ENCODE measurements at places on chromosomes 3 and 15.

- DNase-seq = no peak
Measured at GRCh38 chr3:59798372-59799086, 748.7 kb upstream of the CFAP20DC start.

DNA sequence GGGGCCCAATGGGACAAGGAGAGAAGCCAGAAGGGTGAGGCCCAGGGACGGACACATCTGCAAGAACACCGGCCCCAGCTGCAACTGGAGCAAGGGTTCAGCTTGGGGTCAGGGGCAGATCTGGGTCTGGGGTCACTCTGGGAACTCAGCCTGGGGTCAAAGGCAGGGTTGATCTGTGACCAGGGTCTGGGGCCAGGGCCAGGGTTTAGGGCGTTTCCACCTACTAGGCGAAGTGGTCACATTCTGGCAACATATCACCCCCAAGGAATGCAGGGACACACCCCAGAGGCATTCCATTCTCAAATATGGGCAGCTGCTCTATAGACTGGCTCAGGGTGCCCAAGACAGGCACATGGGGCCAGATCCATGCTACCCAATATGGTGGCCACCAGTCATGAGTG, 9.0 kb downstream of the UROC1 start:
- no peak for DNase-seq

- no peak for DNase-seq
Measured at GRCh38 chr3:87797872-87798566, 260.8 kb downstream of the CGGBP1 start.

GRCh38 chr3:187843654-187844053, 98.4 kb upstream of the BCL6 start:
- no peak for DNase-seq

- DNase-seq = no peak
Measured at GRCh38 chr3:5051772-5052171, 70.3 kb upstream of the ARL8B start.

DNA sequence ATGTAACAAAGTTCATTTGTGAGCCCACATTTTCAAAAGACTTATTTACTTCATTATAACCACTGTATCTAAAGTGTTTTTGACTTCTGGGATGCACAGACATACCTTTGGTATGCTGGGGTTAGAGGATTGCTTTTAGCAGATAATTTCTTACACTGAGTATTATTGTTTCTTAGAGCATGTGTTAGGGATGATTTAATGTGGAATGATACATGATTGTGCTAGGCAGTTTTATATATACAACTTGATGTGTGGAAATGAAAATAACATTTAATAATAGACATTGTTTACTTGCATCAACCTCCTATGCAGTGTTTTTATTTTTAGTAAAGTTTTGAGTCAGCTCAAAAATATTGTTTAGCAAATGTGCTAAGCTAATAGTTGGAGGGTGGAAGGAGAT, 3.4 kb downstream of the KIF23 start:
- no peak for DNase-seq

DNA sequence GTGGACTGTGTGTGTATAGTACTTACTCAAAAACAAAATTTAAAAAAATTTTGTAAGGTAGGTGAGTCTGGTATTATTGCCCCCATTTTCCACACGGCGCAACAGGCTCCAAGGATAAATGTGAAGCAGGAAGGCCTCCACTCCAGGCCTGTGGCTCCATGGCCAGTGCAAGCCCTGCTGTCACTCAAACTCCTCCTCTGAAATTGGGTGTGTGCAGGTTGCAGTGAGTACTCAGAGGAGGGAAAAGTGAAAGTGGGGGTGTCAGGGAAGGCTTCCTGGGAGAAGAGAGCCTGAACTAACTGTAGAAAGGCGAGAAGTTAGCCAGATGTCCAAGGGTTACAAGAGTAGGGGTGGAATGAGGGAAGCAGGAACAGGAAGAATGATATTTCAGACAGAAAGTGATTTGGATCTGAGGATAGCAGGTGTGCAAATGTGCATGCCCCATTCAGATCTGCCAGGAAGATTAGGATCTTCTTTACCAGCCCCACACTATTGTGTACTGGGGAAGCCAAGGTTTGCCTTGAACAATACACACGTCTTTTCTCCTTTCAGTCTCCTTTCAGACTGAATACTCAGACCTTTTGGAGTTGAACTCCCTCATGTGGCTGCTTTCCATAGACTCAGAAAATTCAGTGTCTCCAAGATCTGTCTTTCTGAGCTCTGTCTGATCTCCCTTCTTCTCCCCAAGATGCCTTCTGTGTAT, 48.7 kb upstream of the RYK start:
- DNase-seq = no peak

DNA sequence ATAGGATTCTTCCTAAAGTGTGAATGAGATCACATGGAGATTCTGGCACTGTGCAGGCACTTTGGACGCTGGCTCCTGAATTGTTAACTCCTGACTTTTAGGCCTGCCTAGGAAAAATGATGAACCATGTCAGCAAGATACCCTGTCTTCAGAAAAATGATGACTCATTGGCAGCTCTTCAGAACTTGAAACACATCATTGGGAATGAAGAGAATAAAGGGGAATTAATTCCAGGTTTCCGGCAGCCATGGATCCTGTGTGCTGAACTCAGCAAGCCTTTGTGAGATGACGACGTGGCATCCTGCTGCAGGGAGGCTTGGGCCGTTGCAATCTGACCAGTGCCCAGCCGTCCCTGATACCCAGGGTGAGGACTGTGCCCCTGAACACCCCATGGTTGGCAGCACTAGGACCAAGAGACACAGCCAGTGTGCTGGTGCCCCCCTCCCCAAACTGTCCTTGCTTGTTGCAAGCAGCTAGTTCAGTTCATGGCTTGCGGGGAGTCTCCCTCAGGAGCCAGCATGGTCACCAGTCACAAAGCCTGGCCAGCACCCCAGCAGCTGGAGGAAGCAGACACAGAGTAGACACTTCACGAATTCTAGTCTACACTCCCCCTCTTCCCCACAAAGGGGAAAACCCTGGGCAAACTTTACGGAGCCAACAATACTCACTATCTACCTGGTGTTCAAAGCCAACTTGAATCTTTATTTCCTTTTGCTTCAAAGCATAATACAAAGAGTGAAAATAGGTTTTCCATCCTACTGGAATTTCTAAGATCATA, 7.8 kb upstream of the LIPC start:
- no peak for DNase-seq

DNA sequence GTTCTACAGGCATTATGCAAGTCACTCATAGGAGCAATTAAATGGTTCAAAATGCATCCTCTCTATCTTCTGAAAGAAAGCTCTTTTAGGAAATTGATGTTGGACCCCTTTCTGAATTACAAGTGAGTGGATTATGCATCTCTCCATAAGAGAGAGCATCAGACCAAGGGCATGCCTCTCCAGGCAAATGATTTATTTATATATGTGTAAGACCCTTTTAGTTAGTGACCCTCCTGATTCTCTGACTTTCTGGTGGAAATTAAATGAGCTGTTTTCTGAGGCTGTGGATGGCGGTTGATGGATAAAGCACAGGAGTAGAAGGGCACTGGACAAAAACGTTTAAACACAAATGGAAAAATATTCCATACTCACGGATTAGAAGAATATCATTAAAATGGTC, 62.6 kb downstream of the CADPS start:
- no peak for DNase-seq

DNA sequence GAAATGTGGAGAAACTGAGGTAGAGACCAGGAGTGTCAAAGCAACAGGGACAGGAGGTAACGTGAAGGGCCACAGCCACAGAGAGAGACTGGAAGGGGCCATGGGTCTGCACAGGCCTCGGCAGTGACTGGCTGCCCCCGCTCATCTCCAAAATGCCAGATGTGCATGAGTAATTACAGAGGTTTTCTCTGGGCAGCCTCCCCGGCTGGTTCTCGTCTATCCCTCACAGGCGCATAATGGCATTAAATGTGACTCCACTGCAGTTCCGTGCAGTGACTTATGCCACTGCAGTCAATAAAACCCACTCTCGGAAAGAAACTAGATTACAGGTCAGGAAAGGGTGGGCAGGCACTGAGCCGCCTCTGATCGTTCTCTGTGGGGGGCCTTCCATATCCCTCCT, 74.7 kb downstream of the WDR76 start:
- DNase-seq = no peak

- DNase-seq = no peak
Measured at GRCh38 chr15:76208084-76208785, 103.0 kb downstream of the ETFA start.

GRCh38 chr3:124513610-124513997, 216.6 kb upstream of the UMPS start:
- no peak for DNase-seq

- DNase-seq = no peak
Measured at GRCh38 chr15:29676961-29677402, 145.3 kb downstream of the TJP1 start.

GRCh38 chr3:15064299-15064834, 748 bp downstream of the MRPS25 start:
- no peak for DNase-seq

- no peak for DNase-seq
Measured at GRCh38 chr3:194979173-194979572, 291.8 kb downstream of the XXYLT1 start.

DNA sequence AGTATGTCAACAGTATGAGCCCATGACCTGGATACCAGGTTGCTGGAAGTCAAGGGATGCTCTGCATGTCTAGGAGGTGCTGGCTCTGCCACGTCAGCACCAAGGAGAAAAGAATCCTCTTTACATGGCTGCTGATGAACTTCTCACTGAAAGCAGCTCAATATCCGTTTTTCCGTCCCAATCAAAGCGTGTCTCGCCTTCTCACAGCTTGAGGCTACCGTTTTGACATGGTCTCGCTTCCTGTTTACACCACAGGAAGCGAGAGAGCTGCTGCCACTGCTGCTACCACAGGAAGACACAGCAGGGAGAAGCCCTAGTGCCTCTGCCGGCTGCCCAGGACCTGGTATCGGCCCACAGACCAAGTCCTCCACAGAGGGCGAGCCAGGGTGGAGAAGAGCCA, 27.3 kb downstream of the STARD5 start:
- peak; percentile 40 for DNase-seq

DNA sequence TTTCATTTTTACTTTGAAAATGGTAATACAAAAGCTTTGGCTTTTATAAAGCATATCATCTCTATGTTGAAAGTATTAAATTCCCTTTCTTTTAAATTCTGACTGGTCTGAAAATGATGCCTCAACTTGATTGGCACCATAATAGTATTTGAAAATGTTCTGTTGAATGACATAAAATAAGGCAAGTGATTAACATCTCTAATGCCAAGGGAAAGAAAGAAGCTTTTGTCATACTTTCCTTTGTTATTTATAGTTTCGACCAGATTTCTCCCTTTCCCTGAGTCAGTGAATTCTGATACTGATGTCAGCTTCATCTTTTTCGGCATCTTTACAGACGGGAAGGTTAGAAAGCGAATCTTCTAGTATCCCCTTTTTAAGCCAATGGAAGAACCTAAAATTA, 3.4 kb upstream of the AP4E1 start:
- no peak for DNase-seq

GRCh38 chr15:89675606-89676005, 3.6 kb downstream of the PLIN1 start:
- no peak for DNase-seq

- DNase-seq = no peak
Measured at GRCh38 chr3:103968751-103969150, 1398.0 kb upstream of the ALCAM start.

- no peak for DNase-seq
Measured at GRCh38 chr3:77048186-77048585, 8.3 kb downstream of the ROBO2 start.

- no peak for DNase-seq
Measured at GRCh38 chr3:107753494-107753893, 230.7 kb downstream of the BBX start.

DNA sequence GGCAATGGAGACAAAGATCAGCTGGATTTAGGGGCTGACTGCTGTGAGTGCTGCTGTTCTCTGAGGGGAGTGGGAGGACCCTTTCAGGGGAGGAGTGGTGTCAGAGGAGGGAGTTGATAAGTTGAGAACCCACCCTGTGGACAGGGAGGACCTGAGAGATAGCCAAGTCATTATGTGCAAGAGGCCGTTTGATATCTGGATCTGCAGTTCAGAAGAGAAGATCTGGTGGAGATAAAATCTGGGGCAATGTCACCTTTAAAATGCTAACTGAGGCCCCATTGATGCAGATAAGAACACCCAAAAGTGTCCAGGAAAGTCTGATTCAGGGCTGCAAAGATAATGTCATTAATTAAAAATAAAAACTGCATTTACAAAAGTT, 256.1 kb upstream of the HES1 start:
- DNase-seq = no peak
